Activated T-cell treated with anti-CD3 and anti-CD28 coated beads for 48 hours (primary cell): ENCODE measurements at places on chromosomes 16 and 17.
A peak's percentile ranks its signal among the peaks of the same experiment; 100 is the strongest.

GRCh38 chr16:90070440-90070839 lies 6.7 kb downstream of the PRDM7 start:
- DNase-seq, result no peak

DNA sequence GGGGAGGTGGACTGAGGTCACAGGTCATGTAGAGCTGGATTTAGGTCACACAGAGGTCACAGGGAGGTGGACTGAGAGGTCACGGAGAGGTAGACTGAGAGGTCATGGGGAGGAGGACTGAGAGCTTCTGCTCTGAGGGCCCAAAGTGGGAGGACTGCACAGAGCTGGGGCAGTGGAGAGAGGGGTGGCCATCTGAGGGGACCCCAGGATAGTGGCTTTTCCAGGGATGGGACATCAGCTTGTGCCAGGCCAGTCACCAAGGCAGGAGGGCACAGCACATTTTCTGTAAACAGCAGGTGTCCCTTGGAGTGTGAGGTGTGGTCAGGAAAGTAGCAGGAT lies 26.1 kb upstream of the JPT2 start:
- no peak for DNase-seq

DNA sequence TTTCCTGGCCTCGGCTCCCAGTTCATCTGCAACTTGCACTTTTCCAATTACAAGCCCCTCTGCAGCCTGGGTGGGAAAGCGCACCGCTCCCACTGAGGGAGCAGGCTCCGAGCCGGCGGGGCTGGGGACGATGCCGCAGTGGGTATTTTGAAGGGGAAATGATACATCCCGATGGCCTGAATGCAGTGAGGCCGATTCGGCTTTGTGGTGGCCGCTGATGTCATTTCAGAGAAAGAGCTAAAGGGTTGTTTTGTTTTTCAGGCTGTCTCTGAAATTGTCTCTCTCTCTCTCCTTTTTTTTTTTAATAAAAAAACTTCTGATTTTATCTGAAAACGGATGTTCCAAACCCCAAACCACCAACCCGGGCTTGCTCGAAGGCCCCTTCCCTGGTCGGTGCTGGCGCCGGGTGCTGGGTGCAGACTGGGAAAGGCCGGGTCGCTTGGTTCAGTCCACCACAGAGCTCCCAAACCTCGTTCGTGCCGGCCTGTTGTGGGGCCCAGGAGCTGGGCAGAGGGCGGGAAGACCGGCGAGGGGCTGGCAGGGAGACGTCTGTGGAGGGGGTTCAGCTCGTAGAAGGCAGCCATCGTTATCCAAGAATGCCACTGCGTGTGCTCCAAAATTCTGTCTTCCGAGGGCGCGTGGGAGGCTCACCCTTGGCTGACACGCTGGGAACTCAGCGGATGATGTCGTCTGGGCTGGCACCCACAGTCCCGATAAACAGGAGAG lies 102.8 kb downstream of the FOXL1 start:
- no peak for DNase-seq

DNA sequence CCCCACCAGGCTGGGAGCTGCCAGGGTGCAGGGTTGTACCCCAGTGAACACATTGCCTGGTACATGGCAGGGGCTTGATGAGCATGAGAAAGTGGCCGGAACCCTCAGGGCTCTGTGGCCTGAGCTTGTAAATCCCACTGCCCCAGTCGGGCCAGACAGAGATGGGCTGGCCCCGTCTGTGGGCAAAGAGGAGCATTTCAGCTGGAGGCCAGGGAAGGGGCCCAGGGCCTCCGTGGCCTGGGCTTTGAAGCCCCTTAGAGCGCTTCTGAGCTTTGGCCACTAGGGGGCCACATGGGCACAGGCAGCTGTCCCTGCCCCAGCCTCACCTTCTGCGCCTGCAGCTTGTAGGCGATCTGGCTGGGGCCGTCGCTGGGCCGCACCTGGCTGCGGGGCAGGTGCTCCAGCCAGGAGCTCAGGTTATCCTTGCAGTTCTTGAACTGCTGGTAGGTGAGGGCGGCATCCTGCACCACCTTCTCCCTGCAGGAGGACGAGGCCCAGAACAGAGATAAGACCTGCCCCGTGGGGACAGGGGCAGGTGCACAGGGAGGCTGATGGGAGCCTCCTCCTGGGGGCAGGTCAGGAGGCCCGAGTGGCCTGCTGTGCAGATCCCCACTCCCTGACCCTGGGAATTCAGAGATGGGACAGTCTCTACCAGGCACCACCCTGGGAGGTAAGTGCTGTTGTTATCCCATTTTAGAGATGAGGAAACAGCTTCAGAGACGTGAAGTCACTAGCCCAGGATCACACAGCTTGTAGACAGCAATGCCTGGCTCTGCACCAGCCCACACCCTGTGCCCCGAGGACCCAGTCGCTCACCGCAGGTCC lies 12.8 kb downstream of the EVPL start:
- DNase-seq, result peak; percentile 67

DNA sequence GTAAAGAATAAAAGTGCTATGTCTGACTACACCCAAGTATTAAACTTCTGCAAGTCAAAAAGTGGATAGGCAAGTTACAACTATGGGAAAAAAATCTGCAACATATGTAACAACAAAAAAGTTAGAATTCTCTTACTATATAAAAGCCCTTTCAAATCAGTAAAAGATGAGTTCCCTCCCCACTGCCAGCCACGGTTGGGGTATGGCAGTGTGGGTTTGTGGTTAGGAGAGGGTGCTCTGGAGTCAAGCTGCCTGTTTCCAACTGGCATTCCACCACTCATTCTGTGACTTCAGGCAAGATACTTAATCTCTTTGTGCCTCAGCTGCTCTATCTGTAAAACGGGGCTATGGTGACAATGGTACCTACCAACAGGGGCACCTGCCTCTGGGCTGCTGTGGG lies 26.6 kb upstream of the MFSD6L start:
- DNase-seq, result no peak

GRCh38 chr17:65756760-65757159 lies 195.3 kb upstream of the AXIN2 start:
- no peak for DNase-seq

- DNase-seq, result no peak
Observed at GRCh38 chr16:87165151-87165550, 152.0 kb downstream of the C16orf95 start.

DNA sequence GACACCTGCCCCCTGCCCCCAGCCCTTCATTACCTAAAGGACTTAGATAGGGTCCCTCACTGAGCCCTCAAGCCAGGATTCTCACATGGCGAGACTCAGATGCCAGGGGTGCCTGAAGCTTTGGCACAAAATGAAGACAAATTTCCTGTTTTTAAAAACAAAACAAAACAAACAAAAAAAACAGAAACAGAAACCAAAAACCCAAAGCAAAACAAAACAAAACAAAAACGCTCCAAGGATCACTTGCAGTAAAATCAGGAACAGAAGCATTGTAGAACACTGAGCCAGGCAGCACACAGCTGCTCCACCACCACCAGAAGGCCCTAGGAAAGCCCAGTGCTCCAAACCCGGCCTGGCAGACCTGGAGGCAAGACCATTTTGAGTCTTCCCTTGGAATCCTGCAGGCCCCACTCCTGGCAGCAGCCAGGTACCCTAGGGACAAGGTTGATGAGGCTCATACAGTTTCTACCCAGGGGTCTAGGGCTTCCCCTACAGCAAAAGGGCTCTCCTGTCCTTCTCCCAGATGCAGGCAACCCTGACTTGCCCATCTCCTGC lies 20.8 kb downstream of the MYO18A start:
- DNase-seq, result no peak

DNA sequence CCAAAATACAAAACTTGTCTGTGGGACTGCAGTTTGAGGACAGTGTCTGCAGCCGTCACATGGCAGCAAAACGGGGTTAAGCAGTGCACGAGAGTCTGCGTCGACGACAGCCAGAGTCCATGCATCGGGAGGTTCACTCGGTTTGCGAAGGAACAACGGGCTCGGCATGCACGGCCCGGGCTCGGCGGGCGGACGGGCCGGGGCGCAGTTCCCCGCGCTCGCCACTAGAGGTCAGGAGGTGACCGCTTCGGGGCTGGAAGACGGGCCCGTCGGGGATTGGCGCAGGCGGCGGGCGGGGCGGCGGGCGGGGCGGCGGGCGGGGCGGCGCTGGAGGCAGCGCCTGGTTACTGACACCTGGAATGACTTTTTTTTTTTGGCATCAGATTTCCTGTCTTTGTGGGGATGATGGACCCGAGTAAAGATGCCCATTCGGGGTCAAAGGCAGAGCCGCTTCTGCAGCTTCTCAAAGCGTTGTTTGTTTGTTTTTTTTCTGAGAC lies 6.5 kb downstream of the SCGB1C2 start:
- DNase-seq, result peak; percentile 89

DNA sequence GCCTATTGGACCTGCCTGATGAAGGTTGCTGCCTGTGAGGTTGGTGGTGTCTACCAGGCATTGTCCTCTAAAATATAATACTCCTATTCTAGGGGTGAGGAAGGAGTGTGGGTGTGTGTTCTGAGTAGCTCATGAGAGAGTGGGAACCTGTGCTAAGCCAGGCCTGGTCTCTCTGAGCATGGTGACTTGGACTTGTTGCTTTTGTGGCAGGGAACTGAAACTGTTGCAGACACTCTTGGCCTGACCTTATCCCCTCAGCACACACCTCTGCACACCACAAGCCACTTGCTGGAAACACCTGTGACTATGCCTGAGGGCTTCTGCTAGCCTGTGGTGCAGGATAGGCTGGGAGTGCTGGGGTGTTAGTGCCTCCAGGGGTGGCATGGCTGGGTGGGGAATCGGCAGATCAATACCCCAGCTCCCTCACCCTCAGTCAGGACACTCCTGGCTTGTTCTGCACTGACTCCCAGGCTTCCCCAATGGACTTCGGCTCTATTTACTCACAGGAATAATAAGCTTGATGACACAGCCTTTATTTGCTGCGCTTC lies 29.9 kb downstream of the PLCG2 start:
- no peak for DNase-seq

- no peak for DNase-seq
Observed at GRCh38 chr16:84239909-84240308, at the start of gene KCNG4. KCNG4 (minus strand) TSS chr16:84240012; CDS start chr16:84237485, 2,527 bp downstream.
